Mesothelial cell of epicardium (in vitro differentiated cells): ENCODE measurements at places on chromosomes 3 and 15.
A peak's percentile ranks its signal among the peaks of the same experiment; 100 is the strongest.

GRCh38 chr15:69661446-69661845 lies 208.8 kb downstream of the RPLP1 start:
- no peak overlapping the region for H3K4me3 ChIP-seq
- no peak for DNase-seq
- H3K4me1 ChIP-seq, result peaks cover 28% of the 10 kb centered on the region
- no peak overlapping the region for H3K27ac ChIP-seq

DNA sequence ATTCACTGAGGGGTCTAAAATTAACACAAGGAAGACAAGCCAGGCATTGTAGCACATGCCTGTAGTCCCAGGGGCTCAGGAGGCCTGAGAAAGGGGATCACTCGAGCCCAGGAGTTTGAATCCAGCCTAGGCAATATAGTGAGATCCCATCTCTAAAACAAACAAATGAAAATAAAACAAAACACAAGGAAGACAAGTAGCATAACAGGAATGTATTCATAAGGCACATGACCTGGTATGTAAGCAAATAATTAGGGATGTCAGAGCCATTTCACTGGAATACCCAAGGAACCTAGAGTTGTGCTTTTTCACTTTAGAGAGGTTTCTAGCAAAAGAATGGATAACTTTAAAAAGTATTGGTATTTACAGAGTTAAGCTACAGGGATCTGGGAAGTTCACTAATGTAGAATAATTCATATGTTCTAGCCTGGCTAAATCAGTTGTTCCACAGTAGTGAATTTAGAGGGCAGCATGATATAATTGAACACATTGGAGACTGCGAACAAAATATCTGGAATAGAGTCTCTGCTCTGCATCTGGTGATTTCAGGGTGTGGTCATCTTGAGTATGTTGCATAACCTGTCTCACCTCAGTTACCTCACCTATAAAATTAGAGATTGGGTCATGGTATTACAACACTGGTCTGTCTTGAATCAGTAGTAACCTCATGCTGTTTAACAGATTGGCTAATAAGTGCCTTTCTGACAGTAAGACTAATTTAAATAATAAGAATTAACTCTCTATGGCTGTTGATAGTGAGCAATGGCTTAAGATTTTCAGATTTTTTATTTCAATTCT lies 9.3 kb downstream of the GRAMD1C start:
- H3K27me3 ChIP-seq, result no peaks in the 10 kb centered on the region
- H3K4me3 ChIP-seq, result no peak overlapping the region
- no peak for DNase-seq
- H3K27ac ChIP-seq, result no peak overlapping the region
- H3K36me3 ChIP-seq, result no peaks in the 10 kb centered on the region
- no peaks in the 10 kb centered on the region for H3K4me1 ChIP-seq

- H3K27ac ChIP-seq, result no peak overlapping the region
- H3K36me3 ChIP-seq, result no peaks in the 10 kb centered on the region
- DNase-seq, result no peak
- peaks cover 7% of the 10 kb centered on the region for H3K4me1 ChIP-seq
Observed at GRCh38 chr3:37223141-37223558, 48.8 kb upstream of the LRRFIP2 start.

DNA sequence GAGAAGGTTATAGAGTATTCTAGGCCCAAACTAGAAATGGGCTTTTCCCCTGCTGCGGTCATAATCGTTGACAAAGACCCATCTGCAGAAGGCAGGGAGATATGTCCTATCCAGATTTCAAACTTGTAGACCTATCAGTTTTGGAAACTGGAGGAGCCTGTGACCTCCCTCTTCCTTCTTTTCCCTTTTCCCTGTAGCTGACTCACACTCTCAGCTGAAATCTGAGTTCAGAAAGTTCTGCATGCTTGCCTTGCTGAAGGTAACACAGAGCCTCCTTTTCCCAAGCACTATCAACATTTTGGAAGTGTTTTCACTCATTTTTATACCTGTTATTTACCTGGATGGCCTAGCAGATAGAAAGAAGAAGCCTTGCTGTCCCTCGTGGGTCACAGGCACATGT lies 59.1 kb upstream of the PSMD6 start:
- peaks cover 3% of the 10 kb centered on the region for H3K4me1 ChIP-seq
- DNase-seq, result no peak
- peaks cover 77% of the 10 kb centered on the region for H3K27me3 ChIP-seq
- H3K27ac ChIP-seq, result no peak overlapping the region

DNA sequence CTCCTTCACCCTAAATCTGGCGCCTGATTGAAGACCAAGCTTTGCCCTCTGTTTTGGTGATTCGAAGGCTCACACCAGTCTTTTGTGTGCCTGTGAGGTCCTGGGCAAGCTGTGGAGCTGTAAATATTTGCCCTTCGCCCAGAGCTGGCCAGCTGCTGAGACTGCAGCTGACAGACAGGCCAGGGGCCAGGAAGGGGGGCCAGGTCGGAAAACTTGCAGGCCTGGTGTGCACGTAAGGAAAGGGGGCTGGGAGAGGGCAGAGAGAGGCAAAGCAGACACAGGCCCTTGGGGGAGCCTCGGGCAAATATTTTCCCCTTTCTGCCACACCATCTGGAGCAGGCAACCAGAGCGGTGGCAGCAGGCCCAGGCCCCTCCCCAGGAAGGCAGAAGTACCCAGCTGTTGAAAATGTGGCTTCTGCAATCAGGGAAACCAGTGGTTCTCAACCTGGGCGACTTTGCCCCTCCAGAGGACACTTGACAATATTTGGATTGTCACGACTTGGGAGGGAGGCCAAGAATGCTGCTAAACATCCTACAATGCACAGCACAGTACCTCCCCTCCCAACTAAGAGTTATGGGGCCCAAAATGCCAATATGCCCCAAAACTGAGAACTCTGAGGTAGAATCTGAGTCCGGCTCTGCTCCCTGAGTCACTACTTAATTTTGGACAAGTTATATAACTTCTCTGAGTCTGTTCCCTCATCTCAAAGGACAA lies 2.5 kb downstream of the PDZRN3 start:
- peak overlapping the region; percentile 53 for H3K27ac ChIP-seq
- H3K27me3 ChIP-seq, result no peaks in the 10 kb centered on the region
- peaks cover 57% of the 10 kb centered on the region for H3K4me1 ChIP-seq
- peak overlapping the region; percentile 86 for H3K4me3 ChIP-seq
- H3K36me3 ChIP-seq, result peaks cover 5% of the 10 kb centered on the region
- no peak for DNase-seq

GRCh38 chr3:95088464-95088863 lies 1025.6 kb downstream of the NSUN3 start:
- no peaks in the 10 kb centered on the region for H3K36me3 ChIP-seq
- no peak for DNase-seq
- no peak overlapping the region for H3K4me3 ChIP-seq
- peaks cover 4% of the 10 kb centered on the region for H3K4me1 ChIP-seq
- H3K27ac ChIP-seq, result no peak overlapping the region

DNA sequence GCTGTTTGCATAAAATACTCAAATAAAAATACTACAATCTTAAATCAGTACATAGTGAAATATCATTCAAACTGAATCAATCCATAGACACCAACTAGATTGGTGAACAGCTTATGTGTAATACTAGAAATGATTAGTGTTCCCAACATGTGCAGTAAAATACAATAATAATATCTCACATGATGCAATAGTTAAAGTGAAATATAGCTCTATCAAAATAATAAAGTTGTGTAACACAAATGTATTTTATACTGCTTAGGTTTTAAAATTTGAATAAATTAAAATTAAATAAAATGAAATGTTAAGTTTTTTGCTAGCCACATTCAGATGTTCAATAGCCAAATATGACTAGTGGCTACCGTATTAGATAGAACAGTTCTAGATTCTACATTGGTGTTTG lies 714.1 kb downstream of the ZNF385D start:
- no peak for DNase-seq
- H3K27ac ChIP-seq, result no peak overlapping the region
- H3K36me3 ChIP-seq, result no peaks in the 10 kb centered on the region

DNA sequence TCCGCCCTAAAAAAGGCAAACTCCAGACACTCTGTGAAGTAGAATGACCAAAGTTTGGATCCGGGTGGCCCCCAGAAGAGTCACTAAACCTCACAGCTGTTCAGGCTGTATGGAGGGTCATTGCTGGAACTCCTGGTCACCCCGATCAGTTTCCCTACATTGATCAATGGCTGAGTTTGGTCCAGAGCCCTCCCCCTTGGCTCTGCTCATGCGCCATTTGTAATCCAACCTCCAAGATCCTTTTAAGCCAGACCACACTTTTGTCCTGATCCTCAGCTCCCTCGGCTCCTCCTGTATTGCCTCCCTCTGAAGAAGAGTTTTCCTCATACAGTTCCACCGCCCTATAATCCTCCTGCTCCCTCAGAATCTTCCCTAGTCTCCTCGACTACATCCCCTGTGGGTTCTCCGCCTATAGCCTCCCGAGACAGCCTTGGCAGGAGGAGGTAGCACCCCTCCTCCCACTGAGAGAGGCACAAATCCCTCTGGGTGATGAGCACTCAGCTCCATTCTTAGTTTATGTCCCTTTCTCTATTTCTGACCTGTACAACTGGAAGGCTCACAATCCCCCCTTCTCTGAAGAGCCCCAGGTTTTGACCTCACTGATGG lies 42.2 kb downstream of the ZBTB11 start:
- no peaks in the 10 kb centered on the region for H3K36me3 ChIP-seq
- H3K4me1 ChIP-seq, result no peaks in the 10 kb centered on the region
- peak overlapping the region; percentile 32 for H3K4me3 ChIP-seq
- no peak overlapping the region for H3K27ac ChIP-seq

DNA sequence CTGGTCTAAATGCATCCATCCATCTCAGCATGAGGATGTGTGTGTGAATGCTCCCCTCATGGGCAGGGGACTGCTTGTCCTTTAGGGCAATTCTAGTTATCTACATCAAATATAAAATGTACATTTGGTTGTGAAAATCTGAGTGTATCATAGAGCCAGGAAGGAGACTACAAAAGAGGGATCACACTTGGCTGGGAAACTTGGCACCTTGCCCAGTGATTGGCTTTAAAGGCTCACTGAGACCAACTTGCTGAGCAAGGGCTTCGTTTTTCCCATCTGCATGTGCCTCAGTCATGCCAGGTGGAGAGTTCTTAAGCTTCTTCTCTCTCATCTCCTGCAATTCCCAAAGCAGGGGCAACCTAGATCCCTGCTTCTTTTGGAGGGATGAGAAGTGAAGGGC lies 5.2 kb downstream of the CAPN3 start:
- DNase-seq, result no peak
- no peaks in the 10 kb centered on the region for H3K4me1 ChIP-seq
- no peak overlapping the region for H3K27ac ChIP-seq
- H3K27me3 ChIP-seq, result no peaks in the 10 kb centered on the region
- no peak overlapping the region for H3K4me3 ChIP-seq

DNA sequence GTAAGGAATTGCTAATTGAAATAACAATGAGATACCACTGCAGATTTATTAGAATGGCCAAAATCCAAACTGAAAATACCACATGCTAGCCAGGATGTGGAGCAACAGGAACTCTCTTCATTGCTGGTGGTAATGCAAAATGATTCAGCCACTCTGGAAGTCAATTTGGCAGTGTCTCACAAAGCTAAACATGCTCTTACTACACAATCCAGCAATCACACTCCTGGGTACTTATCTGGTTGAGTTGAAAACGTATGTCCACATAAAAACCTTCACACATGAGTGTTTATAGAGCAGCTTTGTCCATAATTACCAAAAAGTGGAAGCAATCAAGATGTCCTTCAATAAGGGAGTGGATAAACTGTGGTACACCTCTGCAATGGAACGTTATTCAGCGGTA lies 113.3 kb downstream of the SMAD6 start:
- H3K27ac ChIP-seq, result no peak overlapping the region
- H3K36me3 ChIP-seq, result peaks cover 13% of the 10 kb centered on the region
- no peak for DNase-seq
